ENCODE measurements at places on chromosomes 3 and 15.

GRCh38 chr3:149620291-149621020 lies 37.4 kb downstream of the WWTR1 start:
- DNase-seq: no peak

DNA sequence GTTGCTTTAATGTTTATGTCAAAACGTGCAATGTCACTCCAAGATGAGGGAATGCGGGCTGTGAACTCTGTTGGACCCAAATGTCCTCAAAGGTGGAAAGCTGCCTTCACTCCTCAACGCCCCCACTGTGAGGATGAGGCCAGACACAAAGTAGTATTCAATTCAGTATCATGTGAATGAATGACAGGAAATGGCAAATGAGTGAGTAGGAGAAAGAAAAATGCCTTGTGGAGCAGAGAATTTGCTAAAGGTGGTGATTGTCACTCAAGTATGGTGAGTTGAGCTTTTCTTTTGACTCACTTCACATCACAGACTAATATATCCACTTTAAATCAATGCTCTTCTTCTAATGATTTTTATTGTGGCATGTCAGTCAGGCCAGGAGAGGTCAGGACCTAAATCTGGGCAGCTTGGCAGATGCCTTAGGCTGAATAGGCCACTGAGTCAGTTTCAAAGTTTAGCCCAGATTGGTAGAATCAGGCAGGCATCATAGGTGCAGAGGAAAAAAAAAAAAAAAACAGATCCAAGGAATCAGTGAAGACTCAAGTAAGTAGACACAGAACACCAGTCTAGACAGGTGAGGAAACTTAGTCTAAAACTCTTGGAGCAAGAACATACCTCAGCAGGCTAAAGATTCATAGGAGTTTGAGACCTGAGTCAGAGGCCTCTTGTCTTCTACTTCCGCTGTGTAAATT lies 71.0 kb upstream of the ZBED2 start:
- no peak for DNase-seq

GRCh38 chr3:144879701-144880100 lies 908.1 kb downstream of the DIPK2A start:
- no peak for DNase-seq

- no peak for DNase-seq
Observed at GRCh38 chr15:79641841-79642240, 209.7 kb downstream of the MINAR1 start.

- DNase-seq: no peak
Observed at GRCh38 chr3:64644483-64644882, 43.3 kb downstream of the ADAMTS9 start.

GRCh38 chr3:170021083-170021482 lies 16.7 kb upstream of the GPR160 start:
- peak; percentile 61 for DNase-seq

- DNase-seq: peak; percentile 69
Observed at GRCh38 chr15:74396445-74397238, 29.2 kb upstream of the CYP11A1 start.

DNA sequence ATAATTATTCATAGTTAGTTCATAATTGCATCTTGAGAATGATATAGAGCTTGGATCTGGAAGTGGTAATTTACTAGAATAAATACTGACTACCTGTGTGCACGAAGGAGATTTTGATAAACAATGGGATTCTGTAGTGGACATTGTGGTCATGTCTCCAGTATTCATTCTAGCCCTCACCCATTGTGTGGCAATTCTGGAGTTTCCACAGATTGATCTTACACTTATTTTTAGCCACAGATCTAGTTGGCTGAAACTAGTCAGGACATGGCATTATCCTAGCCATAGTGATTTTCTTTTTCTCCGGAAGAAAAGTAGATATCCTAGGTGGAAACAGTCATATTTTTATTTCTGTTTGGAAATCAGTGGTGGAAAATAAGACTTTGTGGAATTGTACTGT lies 833.1 kb downstream of the NAALADL2 start:
- no peak for DNase-seq

- DNase-seq: no peak
Observed at GRCh38 chr3:194861375-194861774, 175.7 kb downstream of the FAM43A start.

All from hematopoietic multipotent progenitor cell treated with erythropoietin and hydrocortisone succinate and interleukin-3 and kit ligand, for 4 days (in vitro differentiated cells).